ENCODE measurements at places on chromosomes 3 and 15.

- peak; percentile 35 for DNase-seq
Measured at GRCh38 chr3:107524841-107525643, 2.3 kb downstream of the BBX start.

DNA sequence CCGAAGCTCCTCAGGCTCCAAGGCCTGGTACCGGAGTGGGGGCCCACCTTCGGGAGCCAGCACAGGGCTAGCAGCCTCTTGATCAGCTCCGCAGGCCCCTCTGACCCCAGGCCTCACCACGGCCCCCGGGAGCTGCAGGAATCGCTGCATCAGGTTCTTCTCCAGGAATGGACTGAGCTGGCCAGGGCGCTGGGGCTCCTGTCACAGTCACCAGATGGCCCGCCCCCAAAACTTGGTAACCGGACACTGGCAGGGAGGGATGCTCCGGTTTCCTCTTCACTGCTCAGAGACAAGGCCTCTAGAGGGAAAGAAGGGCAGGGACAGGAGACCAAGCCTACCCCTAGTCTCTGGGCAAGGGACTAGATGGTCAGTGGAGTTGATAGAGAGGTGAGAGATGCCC, 9.9 kb downstream of the AP3B2 start:
- no peak for DNase-seq

DNA sequence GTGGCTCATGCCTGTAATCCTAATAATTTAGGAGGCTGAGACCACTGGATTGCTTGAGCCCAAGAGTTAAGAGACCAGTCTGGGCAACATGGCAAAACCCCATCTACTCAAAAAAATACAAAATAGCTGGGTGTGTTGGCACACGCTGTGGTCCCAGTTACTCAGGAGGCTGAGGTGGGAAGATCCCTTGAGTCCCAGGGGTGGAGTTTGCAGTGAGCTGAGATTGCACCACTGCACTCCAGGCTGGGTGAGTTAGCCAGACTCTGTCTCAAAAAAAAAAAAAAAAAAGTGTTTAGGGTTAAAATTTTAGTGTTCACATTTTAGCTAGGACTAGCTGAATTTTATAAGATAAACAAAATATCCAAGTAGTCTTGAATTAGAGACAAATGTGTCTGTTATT, 1340.1 kb upstream of the EPHA6 start:
- DNase-seq, result no peak

GRCh38 chr3:88291486-88291885, 141.7 kb downstream of the C3orf38 start:
- DNase-seq, result no peak

DNA sequence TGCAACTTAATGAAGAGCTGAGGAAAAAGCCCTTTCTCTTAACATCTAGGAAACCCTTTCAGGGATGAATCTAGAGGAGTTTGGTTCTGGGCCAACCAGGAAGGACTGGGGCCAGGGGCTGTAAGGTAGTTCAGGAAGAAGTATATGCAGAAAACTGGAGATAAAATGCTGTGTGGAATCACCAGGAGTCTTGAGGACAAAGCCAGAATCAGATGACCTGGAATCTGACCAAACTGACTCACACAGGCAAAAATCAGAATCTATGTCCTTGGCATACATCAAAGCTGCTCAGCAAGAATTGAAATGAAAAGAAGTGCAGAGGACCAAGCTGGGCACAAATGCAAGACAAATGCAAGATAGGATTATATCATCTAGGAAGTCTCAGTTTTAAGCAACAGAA, 59.4 kb upstream of the ATP2C1 start:
- no peak for DNase-seq

DNA sequence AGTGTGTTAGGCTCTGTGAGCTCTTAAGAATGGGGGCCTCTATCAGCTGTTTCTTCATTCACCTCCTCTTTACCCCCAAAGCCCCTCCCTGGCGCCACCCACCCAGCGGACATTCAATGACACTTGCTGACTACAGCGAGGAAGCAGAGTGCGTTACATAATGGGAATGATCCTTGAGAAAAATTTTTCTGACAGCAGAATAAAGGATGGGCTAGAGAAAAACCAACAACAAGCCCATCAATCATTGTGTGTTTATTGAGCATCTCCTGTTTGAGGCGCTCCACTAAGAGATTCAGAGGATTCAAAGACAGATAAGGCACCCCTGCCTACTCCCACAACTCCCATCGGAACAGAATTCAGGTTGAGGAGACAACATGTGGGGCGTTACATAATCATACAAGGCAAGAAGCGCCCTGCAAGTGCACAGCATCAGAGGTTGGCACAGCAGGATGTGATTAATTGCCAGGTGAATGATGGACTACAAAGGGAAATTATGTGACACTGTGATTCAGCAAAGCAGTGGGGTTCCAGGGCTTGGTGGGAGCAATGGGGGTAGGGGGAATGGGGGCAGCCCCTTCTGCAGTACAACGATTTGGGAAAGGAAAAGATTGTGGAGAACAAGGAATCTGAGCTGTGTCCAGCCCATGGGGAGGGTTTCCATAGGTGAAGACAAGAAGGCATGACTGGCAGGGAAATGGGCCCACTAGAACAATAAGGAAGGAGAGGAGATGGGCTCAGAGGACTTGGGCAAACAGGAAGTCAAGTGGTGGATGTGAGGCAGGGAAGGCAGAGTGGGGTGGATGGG, 141.3 kb upstream of the ATP2B2 start:
- DNase-seq, result no peak

DNA sequence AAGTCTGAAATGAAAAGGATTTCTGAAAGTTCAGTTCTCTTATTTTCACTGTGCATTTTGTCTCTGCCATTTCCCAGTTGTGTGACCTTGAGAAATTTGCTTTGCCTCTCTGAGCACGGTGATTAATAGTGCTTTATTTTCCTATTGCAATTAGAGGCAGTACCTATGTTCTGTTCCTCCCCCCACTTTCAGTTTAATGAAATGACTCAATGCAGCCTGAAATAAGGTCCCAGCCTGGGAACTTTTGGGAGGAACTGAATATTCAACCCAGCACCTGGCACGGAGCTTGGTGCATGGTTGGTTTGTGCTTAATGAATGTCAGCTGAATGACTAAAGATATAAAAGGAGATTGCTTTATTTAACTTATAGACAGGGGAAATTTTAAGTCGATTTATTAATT, 352.6 kb downstream of the PDCD6IP start:
- DNase-seq, result no peak

DNA sequence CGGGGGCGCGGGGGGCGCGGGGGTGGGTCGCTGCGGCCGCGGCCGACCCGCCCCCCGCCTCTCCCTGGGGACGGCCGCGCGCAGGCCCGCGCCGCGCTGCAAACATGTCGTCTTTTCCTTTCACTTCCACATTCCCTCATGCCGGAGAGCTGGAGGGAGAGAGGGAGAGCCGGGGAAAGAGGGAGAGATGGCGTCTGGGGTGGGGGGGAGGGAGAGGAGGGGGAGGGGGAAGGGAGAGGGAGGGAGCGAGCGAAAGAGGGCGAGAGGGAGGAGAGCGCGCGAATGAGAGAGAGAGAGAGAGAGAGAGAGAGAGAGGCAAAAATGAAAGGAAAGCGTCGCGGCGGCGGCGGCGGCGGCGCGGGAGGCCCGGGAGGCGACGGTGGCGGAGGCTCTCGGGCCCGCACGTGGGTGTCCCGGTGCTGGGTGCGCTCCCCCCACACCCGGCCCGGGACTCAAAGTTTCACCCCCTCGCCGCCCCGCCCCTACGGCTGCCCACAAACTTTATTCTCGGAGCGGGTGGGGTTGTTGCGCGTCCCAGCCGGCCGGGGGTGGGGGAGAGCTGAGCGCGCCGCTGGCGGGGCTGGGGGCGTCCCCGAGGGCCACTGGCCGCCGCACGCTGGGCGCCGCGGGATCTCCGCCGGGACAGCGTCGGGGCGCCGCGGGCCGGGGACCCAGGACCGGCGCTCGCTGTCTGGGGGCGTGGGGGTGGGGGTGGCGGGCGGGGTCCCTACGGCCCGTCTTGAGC, 731 bp downstream of the ZNF710 start:
- peak; percentile 31 for DNase-seq

- DNase-seq, result no peak
Measured at GRCh38 chr3:119873646-119874045, 91.7 kb downstream of the NR1I2 start.

DNA sequence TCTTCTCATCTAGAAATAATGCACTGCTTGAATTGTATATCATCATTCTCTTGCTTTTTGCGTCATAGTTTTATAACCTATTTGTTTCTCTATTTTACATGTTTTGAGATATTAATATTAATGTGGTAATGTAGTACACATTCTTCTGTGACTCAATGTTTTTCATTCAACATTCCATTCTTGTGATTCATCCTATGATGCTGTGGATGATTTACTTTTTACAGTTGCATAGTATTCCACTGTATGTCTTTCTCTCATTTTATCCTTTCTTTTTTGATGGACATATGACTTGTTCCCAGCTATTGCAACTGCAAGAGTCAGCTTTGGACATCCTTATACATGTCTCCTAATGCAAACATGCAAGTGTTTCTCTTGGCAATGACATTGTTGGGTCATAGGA, 20.6 kb upstream of the VEPH1 start:
- DNase-seq, result no peak

- DNase-seq, result no peak
Measured at GRCh38 chr15:63514531-63514943, 10.1 kb downstream of the USP3 start.

GRCh38 chr3:55750525-55750924, 263.4 kb upstream of the WNT5A start:
- no peak for DNase-seq

DNA sequence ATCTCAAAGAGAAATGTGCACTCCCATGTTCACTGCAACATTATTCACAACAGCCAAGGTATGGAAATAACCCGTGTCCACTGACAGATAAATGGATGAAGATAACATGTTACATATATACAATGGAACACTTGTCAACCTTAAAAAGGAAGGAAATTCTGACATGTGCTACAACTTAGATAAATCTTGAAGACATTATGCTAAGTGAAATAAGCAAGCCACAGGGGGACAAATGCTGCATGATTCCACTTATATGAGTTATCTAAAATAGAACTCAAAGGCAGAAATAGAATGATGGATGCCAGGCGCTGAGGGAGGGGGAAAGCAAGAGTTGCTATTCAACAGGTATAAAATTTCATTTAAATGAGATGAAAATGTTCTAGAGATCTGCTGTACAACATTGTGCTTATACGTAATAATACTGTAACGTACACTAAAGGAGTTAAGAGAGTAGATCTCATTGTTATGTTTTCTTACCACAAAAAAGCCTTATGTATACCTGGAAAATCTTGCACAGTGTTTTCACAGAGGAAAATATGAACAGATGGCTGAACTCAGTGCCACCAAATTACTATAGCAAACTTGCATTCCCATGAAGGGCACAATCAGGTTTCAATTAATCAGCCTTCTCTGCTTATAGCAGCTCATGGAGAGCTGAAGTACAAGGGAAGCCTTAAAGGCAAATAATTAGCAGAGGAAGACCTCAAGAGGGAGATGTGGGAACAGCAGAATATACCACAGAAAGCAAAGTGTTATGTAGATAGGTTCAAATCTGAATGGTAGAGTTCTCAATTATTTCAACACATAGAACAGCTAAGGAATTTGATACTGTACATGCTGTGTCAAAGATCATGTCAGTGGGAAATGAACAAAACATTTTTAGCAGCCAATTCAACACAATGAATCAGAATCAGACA, 8.1 kb upstream of the VPS39 start:
- DNase-seq, result no peak

DNA sequence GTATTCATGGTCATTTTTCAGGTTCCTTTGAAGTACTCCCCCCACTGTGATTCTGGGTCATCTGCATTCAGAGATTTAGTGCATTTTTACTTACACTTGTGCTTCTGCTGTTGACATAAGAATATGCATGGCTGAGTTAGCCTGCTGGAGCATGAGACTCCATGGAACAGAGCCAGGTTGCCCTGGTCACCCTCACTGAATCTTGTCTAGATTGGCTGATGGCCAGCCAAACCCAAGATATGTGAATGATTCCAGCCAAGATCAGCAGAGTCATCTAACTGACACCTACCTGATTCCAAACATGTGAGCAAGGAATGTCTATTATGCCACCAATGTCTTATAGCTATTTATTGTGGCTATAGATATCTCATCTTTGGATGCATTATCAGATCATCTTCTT, 25.1 kb downstream of the DTWD1 start:
- DNase-seq, result no peak

DNA sequence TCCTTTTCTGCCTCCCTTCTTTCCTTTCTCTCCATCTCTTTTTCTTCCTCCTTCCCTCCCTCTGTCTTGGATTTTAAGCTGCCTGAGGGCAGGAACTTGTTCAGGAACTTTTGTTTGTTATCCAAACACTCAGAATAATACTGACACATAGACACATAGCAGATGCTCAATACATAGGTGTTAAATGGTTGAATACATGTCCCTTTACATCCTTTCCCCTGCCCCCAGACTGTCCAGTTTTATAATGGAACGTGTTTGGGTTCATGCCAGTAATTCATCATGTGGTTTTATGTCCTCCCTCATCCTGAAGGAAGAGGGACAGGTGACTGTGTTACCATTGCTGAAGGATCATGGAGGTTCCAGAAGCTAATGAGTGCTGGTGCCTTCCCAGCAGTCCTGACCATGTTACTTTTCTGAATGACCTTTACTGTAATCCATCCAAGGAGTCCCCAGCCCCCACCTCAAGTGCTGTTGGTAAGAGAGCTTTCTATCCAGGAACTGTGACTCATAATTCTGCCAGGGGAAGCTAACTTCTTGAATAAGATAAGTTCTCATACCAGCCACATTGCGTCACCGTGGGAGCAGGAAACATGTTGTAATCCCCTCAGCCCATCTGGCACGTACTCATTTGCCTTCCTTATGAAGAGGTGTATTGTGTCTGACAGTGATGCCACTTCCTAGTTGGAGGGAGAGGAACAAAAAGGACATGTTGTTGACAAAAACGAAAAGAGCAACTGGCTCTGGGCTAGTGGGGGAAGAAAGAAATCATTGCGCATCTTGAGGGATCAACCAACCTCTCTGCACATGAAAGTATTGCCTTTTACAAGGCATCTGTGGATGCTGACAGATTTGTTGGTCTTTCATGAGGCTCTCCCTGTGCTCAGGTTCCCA, 52.4 kb downstream of the IL1RAP start:
- DNase-seq, result no peak

GRCh38 chr15:69522361-69522760, 69.7 kb downstream of the RPLP1 start:
- no peak for DNase-seq

- DNase-seq, result no peak
Measured at GRCh38 chr3:107699682-107700081, 176.9 kb downstream of the BBX start.

- no peak for DNase-seq
Measured at GRCh38 chr3:191356631-191357439, 26.5 kb upstream of the UTS2B start.

- no peak for DNase-seq
Measured at GRCh38 chr15:68812597-68813431, 7.9 kb downstream of the ANP32A start.

GRCh38 chr15:80950291-80951078, 39.1 kb downstream of the MESD start:
- no peak for DNase-seq

Data from effector CD8-positive, alpha-beta T cell (primary cell).